Ascending aorta (tissue), 2 donors: ENCODE measurements at places on chromosomes 12 and 14. TPM values are rescaled to one million over a fixed set of nuclear protein-coding genes. Genes with fewer than 3 reads are reported as not detected.
A peak's percentile ranks its signal among the peaks of the same experiment; 100 is the strongest.

- no peak for DNase-seq
Observed at GRCh38 chr12:54277823-54278276, 2.1 kb downstream of the CBX5 start.

GRCh38 chr14:32109676-32110547 is 32.8 kb downstream of the ARHGAP5 start:
- DNase-seq: no peak

DNA sequence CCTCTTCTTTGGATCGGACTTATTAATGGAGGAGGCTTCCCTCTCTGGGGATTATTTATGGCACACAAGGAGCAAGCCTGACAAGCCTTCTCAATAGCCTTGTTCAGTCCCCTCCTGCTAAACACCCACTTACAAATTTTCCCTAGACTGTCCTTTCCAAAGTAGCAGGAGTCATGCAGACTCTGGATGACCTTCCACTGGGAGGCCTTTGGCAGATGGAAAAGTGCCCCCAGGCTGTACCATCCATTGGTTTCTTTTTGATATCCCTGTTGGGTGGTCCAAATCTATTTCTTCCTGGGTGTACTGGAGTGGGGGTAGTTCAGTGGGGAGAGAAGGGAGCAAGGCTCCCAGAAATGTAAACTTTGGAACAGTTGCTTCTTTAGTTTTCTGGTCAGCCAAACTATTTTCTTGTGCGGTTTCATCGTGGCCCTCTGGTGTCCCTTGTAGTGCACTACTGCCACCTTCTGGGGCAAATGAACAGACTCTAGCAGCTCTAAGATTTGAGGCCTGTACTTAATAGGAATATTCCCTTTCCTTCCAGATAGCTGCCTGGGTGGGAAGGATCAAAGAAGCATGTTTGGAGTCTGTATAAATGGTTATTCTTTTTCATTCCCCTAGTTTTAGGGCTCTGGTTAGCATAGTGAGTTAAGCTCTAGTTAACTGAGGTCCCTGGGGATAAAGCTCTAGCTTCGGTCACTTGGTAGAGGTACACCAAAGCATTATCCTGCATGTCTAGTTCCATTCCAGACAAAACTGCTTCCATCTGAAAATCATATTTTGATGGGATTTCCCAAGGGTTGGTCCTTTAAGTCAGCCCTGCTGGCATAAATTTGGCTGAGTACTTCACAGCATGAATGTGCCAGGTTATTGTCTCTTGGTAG is 409.5 kb downstream of the SLC6A15 start:
- no peak for DNase-seq

GRCh38 chr12:52634266-52635056 is 16.1 kb upstream of the KRT73 start:
- no peak for DNase-seq

- no peak for DNase-seq
Observed at GRCh38 chr14:68106905-68107304, 287.3 kb downstream of the RAD51B start.

The PROX2 gene
- not detected for total RNA-seq

DNA sequence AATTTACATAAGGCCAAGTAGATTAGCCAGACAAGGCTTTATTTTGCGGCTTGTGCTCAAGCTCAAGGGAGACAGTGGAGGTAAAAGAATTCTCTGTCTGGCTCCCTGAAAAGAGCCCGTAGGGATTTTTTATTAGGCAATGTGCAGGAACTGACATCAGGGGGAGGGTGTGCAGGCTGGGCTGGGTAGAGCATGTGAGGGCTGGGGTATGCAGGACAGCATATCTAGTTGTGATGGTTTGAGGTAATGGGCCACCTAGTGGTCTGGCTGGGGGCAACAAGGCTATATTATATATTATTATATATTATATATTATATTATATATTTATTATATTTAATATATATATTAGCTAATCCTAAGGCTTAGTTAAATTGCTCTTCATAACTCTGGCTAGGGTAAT is 102.1 kb downstream of the TMEM117 start:
- no peak for DNase-seq

The ALG10B gene
- 9.2 TPM for total RNA-seq

GRCh38 chr12:1501695-1502378 is 92.5 kb downstream of the FBXL14 start:
- no peak for DNase-seq

GRCh38 chr14:30445011-30445793 is 113.8 kb upstream of the G2E3 start:
- DNase-seq: no peak

The SERPINA12 gene
- total RNA-seq: not detected

GRCh38 chr12:123761841-123762714 is at the start of gene DNAH10:
DNAH10 (plus strand) TSS chr12:123762301; CDS start chr12:123762337, 36 bp downstream.
- peak; percentile 56 for DNase-seq
